Bone marrow (tissue), 2 donors: ENCODE measurements at places on chromosomes 2 and 18.

GRCh38 chr2:225165052-225165451 is 122.8 kb upstream of the DOCK10 start:
- DNase-seq, result no peak

- no peak for DNase-seq
Observed at GRCh38 chr2:194718881-194719280, 938.1 kb upstream of the SLC39A10 start.

DNA sequence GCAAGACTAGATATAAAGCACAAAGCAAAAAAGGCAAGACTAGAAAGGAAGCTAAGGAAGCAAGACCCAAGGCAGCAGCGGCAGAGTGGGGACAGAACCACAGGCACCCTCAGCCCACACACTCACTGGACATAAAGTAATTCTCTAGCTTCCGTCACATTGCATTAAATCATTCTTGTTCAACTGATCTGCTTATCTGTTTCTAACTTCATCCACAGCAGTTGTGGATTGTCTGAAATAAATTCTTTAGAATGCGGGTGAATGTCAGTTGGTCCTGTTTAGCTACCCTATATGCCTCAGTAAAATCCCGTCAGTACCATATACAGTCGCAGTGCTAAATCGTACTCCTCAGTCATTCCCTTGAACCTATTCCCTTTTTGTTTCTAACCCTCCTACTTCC is 183.2 kb upstream of the SLC39A10 start:
- no peak for DNase-seq

- DNase-seq, result no peak
Observed at GRCh38 chr2:19332503-19332902, 25.9 kb downstream of the OSR1 start.
